ENCODE measurements at places on chromosomes 12 and 14. TPM values are rescaled to one million over a fixed set of nuclear protein-coding genes. Genes with fewer than 3 reads are reported as not detected.

The FAM181A gene
- total RNA-seq, result not detected

- DNase-seq, result no peak
Measured at GRCh38 chr12:3300833-3301401, 190.1 kb upstream of the PRMT8 start.

The CLEC9A gene
- total RNA-seq, result not detected

DNA sequence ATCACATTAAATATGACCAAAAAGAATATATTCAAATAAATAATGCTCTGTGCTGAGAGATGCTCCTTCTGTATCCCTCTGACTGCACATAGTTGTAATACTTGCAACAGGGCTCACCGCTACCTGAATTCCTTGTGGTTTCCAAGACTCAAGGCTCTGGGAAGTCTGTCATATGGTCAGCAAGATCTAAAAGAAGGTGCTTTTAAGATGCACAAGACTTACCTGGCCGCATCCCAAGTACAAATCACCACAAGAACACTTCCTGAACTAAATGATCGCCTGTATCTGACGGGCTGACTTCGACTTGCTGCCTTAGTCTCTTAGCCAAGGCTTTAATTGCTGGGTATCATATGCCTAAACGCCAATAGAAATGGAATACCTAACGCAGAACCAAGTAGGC lies 67.2 kb downstream of the HECTD4 start:
- DNase-seq, result no peak

- DNase-seq, result no peak
Measured at GRCh38 chr12:112239881-112240280, 114.5 kb downstream of the TRAFD1 start.

- no peak for DNase-seq
Measured at GRCh38 chr14:80718940-80719339, 222.6 kb downstream of the CEP128 start.

GRCh38 chr12:121184984-121185889 lies 24.7 kb upstream of the P2RX4 start:
- DNase-seq, result no peak

The CSAD gene
- 31.0 TPM for total RNA-seq

- DNase-seq, result no peak
Measured at GRCh38 chr14:32985866-32986265, 47.2 kb downstream of the NPAS3 start.

GRCh38 chr12:109654357-109654756 lies 59.3 kb upstream of the FAM222A start:
- DNase-seq, result no peak

DNA sequence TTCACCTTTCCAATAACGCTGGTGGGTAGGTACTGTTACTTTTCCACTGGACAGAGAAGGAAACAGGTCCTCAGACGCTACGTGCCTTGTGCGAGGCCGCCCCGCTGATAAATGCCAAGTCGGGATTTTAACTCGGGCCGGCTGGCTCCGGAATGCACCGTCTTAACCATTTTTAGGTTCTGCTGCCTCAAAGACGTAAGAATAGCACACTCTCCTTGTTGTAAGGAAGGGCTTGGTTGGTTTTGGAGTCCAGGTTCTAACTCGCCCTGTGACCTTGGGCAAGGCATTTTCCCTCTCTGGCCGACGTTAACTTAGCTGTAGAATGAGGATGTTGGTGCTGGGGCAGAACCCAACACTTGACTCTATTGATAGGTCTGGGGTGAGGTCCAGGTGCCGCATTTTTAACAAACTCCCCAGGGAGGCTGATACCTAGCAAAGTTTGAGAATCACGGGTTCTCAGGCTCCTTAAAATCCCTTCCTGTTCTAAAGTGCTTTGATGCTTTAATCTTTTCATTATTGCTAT lies 814 bp downstream of the ANKRD13A start:
- peak; percentile 37 for DNase-seq

DNA sequence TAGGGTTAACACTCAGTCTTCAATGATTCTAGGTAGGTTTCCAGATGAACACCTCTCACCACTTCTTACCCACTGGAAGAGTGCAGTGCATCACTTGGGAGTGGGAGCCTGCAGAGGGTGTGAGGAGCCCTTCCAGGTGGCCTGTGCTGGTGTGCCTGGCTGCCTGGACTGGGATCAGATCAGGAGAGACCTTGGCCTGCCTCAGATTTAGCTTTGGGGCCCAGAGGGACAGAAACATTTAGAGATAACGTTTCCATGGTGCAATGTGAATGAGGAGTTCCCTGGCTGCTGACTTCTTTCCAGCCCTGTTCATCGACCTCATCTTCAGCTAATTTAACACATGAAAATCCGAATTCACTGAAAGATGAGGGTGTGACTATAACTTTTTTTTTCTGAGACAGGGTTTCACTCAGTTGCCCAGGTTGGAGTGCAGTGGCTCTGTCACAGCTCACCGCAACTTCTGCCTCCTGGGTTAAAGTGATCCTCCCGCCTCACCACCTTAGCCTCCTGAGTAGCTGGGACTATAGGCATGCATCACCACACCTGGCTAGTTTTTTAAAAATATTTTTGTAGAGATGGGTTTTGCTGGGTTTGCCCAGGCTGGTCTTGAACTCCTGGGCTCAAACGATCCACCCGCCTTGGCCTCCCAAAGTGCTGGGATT lies 53.6 kb downstream of the SUSD6 start:
- DNase-seq, result no peak

- DNase-seq, result no peak
Measured at GRCh38 chr14:41899416-41899815, 292.7 kb downstream of the LRFN5 start.

DNA sequence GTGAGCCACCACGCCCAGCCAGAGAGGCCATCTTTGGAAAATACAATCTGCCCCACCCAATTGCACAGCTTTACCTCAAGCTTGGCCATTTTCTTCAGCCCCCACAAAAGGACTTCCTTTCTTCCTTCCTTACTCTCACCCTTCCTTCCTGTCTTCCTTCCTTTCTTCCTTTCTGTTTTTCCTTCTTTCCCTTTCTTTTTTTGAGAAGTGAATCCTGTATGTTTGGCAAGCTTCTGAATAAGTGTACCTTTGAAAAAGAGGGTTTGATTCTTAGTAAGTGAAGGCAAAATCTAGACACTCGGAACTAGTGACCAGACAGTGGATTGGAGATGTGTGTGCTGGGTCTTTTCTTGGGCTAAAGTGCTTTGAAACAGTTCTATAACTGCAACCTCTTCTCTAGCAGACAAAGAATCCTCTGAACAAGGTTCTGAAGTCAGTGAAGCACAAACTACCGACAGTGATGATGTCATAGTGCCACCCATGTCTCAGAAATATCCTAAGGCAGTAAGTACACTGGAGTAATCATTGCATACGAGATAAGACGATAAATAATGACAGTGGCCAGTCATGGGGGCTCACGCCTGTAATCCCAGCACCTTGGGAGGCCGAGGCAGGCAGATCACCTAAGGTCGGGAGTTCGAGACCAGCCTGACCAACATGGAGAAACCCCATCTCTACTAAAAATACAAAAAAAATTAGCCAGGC lies 49.5 kb downstream of the SUPT16H start:
- no peak for DNase-seq

- DNase-seq, result no peak
Measured at GRCh38 chr14:41761204-41761603, 154.5 kb downstream of the LRFN5 start.

The SYCP3 gene
- 0.30 TPM for total RNA-seq

- DNase-seq, result no peak
Measured at GRCh38 chr14:38948171-38948570, 154.9 kb downstream of the SEC23A start.

DNA sequence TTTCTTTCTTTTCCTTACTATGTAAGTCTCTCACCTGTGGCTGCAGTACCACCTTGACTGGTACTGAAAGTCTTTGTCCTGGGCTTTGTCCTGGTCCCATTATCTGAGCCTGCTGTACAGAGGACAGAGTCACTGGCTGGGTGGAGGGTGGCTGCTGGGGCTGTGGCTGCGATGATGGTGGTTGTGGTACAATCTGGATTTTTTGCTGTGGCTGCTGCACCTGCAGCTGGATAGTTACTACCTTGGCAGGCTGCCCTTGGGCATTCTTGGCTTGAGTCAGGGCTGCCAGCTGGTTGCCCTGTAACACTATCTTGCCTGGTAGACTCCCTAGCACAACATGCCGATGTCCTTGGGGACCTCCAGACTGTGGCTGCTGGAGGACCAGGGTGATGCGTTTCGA lies 27.0 kb downstream of the CHD8 start:
- no peak for DNase-seq

DNA sequence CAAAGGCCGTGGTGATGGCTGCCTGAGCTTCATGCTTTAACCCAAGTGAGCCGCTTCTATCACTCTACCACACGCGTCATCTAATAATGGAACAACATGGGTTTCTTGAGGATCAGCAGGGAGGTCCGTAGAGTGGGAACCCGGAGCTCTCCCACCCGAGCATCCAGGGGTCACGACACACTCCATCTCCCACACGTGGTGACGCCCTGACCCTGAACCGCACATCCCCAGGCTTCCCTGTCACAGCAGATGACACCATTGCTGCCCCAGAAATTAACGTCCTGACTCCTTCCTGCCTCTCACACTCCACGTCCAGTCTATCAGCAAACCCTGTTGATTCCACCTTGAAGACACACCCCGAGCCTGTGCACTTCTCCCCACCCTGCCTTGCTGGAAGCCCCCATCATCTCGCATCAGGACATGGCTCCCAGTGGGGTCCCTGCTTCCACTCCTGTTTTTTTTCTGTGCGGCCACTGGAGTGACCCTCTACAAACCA lies 163.2 kb downstream of the PIWIL1 start:
- no peak for DNase-seq

The PLA2G1B gene
- not detected for total RNA-seq

- DNase-seq, result no peak
Measured at GRCh38 chr14:97297100-97297499, 499.9 kb downstream of the VRK1 start.

GRCh38 chr12:107296681-107297089 lies 203.3 kb upstream of the CRY1 start:
- no peak for DNase-seq

The WNT1 gene
- 0.73 TPM for total RNA-seq

DNA sequence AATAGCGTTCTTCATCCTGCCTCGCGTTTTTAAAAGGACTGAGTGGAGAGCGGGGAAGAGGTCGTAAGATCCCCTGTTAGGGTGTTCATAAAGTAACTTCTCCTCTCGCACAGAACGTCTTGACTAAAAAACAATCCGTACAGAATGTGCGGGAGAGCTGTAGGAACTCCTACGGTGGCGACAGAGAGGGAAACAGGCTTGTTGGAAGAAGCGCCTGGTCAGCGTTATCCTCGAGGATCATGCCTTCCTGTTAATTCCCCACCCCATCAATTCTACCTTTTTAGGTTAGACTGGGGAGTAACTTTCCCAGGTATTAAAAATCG lies 399 bp upstream of the WASHC4 start:
- DNase-seq, result no peak

DNA sequence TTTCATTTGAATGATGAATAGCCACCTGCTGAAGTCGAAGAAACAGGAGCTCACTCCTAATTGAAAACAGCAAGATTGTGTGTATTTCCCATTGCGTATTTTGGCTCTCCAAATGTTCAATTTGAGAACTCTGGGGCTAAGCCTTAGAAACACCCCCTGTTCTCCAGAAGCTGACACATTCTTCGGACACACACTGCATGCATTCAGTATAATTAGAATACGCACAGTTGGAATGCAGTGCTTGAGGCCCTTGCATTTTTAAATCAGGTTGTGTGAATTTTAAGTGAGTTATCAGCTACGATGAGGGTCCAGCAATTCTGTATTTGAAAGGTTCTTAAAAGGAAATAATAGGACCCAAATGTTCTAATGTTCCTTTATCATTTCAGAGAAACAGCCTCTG lies 103.8 kb downstream of the PRKD1 start:
- DNase-seq, result no peak

The C12orf50 gene
- total RNA-seq, result not detected

The AQP2 gene
- not detected for total RNA-seq

DNA sequence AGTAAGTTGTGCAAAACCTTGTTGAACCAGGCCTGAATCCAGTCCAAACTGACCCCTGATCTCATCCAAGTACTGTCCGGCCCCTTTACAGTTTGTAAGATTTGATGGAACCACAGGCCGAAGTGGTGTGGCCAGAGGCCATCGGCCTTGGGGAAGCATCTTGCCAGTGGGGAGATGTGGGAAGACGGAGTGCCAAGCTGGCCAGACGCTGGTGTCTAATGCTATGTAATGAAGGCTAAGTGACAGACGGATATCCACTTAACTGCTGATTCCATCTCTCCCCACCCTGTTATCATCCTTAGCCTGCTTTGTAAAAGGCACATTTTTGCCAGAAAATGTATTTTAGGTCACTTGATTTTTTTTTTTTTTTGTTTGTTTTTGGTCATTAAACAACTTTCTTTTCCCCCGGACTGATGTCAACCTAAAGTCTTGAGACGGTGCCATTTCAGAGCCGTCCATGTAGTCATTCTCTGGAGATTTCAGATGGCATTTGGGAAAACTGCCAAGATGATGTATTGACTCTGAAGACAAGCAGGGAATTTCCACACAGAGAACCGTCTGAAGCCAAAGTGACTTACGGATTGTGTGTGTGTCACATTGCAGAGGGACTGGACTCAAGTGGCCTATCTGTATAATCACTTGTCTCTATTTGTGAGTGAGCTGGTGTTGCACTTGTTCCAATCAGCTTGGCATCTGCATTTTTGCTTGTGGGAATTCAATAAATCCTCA lies 86.5 kb upstream of the MANSC4 start:
- no peak for DNase-seq

GRCh38 chr12:2039034-2039433 lies 13.8 kb upstream of the CACNA1C start:
- no peak for DNase-seq

The HOXC11 gene
- not detected for total RNA-seq

DNA sequence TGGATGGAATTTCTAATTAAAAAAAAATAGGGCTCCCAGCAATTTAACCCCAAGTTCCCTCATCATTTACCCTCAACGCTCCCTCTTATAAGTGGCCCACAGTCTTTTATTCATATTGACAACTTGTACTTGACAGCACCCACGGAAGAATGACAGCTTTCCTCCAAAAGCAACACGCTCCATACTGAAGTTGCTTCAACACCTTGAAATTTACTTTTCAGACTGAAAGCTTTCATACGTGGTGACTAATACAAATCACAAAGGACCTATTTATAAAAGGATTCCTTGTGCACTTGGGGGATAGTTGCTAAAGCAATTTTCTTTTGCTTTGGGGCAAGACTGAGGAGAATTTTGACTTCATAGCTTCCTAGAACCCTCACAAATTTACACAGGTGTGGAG lies 1629.4 kb upstream of the SEL1L start:
- no peak for DNase-seq

GRCh38 chr14:26926585-26926984 lies 328.8 kb upstream of the NOVA1 start:
- no peak for DNase-seq

Measured in activated CD4-positive, alpha-beta memory T cell treated with anti-CD3 and anti-CD28 coated beads, Interleukin-2, amount 10 ng/mL, durations not matched to agents 7 days and 5 days (primary cell).